ENCODE measurements at places on chromosomes 13 and 19.

- DNase-seq: no peak
These were observed 99.9 kb upstream of the FAM216B start for GRCh38 chr13:42681326-42682100.

GRCh38 chr13:34637138-34637537 lies 304.9 kb upstream of the NBEA start:
- no peak for DNase-seq

- DNase-seq: no peak
These were observed 4.8 kb downstream of the PNKP start for GRCh38 chr19:49862391-49863253.

DNA sequence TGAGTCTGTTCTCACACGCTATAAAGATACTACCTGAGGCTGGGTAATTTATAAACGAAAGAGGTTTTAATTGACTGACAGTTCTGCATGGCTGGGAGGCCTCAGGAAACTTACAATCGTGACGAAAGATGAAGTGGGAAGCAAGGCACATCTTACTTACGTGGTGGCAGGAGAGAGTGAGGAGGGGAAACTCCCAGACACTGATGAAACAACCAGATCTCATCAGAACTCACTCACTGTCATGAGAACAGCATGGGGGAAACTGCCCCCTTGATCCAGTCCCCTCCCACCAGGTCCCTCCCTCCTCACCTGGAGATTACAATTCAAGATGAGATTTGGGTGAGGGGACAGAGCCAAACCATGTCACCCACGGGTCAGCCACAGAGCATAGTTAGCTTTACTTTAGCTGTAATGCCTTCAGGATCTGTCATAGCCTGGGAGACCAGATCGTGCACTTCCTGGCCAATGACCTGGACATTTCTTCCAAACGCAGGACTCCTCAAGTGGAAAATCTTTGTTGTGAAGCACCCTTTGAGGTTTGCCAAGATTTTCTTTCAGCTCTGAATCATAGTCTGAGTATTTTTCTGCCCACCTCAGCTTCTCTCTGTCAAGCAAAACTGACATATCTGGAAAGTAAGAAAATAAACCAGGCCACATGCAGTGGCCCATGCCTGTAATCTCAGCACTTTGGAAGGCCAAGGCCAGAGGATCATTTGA lies 25.2 kb upstream of the HIF3A start:
- DNase-seq: no peak

GRCh38 chr13:32878163-32878562 lies 138.1 kb upstream of the KL start:
- DNase-seq: no peak

- no peak for DNase-seq
These were observed 39.0 kb upstream of the WASF3 start for GRCh38 chr13:26518451-26518959.

DNA sequence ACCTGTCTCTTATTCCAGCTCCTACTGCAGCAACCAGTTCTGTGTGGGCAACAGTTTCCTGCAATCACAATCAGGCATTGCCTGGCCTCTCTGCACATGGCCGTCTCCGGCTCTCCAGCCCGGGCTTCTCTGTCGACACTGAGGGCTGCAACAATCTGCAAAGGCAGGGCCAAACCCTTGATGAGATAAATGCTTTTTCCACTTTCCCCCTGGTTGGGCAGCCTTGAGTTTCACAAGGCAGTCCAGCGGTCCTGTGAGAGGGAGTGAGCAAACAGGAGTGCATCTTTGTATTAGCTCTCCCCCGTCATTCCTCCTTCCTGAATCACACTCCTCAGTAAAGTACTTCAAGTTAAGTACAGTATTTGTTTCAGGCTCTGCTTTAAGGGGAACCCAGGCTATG lies 40.7 kb upstream of the VWA8 start:
- no peak for DNase-seq

DNA sequence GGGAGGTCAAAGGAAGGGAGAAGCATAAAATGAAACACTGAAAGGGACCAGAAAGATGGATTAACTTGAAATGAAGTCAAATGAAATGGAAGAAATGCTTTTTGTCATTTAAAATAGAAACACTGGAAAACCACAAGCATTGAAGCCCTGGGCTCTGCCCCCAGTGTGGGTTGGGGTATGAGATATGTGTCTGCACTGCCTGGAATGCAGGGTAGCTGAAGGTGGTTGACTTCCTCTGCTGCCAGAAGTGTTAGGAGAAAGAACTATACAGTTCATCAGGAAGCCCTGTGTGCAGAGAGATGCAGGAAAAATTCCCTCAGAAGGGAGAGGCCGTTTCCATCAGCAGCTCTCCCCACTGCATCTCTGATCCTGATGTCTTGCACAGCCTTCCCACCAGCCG lies 69.2 kb downstream of the DHRS12 start:
- no peak for DNase-seq

GRCh38 chr13:36298535-36299068 lies 988 bp upstream of the CCDC169 start:
- DNase-seq: no peak

GRCh38 chr19:13428352-13428751 lies 77.9 kb downstream of the CACNA1A start:
- DNase-seq: no peak

GRCh38 chr19:10713317-10713716 lies 4.6 kb upstream of the DNM2 start:
- no peak for DNase-seq

DNA sequence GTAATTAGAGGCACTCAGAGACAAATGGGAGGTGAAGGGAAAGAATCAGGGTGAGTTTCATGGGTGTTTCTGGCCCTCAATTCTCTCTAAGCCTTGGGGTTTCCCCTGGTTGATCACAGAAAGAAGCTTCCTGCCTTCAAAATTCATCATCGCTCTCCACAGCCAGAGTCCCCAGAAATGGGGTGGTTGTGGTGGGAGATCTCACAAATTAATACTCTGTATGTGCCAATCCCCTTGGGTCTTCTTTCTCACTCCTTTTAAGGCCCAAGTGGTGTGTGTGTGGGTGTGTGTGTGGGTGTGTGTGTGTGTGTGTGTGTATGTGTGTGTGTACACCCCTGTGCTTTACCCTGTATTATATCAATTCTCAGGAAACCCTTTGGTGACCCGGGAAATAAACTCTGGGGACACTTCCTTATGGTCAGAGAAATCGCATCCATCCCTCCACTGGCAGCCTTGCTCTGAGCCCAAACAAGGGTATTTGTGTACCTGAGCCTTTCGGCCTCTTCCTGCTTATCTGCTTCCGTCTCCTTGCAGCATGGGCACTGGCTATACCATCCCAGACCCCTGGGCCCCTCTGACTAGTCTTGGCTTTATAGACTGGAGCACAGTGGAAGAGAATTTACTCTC lies 2.8 kb upstream of the FCGBP start:
- peak; percentile 27 for DNase-seq

DNA sequence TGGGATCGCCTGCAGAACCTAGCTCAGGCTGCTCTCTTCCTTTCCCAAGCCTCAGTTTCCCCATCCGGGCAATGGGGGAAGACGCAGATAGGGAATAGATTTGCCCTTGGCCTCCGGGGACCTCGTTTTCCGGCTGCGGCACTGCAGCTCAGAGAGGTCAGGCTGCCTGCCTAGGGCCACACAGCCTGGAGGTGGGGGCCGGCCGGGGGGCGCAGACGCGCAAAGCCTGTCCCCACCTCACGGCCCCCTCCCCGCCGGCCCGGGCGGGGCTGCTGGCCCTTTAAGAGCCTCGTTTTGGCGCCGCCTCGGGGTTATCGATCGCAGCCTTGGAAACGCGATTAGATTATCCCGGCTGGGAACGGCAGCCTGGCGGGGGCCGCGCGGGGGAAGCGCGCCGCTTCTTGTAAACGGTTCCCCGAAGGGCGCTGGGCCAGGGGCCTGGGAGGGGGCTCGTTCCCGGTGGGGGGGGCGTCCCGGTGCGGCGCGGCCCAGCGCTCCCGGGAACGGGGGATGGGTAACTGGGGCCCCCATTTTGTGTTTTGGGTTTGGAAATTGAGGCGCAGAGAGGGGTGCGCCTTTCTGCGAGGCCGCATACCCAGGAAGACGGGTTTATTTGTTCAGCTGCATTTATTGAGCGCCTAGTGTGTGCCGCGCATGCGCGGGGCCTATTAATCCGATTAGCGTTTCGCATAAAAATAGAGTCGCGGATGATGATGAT lies 23.4 kb upstream of the TCF3 start:
- no peak for DNase-seq

- no peak for DNase-seq
These were observed 1671.5 kb upstream of the SLC10A2 start for GRCh38 chr13:104737713-104738112.

GRCh38 chr13:19959831-19960652 lies 1.5 kb downstream of the ZMYM2 start:
- peak; percentile 83 for DNase-seq

DNA sequence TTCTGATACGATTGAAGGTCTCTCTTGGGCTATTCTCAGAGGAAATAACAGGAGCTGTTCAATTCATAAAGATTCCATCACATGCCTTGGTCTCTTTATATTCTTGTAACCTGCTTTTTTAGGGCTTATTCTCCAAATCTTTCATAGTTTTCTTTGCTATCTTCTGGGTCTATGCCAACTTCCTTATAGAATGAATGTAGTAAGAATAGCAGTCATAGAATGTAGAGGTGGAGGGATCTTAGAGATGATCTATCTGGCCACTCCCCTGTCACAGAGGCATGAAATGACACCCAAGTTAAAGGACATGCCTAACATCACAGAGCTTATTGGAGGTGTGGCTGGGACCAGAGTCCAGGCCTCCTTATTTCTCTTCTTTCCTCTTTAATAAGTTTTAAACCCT lies 13.2 kb downstream of the LCP1 start:
- DNase-seq: no peak

DNA sequence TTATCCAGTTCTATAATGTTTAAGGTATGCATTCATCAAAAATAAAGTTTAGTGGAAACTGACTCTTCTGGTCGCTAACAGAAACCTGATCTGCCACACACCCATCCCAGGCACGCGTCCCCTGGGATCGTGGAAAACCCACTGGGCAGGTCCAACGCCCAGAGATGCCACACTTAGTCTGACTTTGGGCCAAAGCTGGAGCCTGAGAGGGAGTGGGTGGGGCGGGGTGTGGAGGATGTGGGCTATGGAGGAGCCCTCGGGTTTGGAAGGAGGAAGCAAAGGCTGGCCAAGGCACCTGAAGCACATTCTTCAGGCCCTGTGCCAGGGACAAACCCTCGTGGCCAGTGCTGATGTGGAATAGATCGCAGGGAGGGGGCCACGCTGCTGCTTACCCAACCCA lies 2.5 kb downstream of the IGFL1 start:
- no peak for DNase-seq

GRCh38 chr13:24900507-24900906 lies 136.5 kb downstream of the RNF17 start:
- DNase-seq: no peak
